A549 treated with dexamethasone at 1 μM for 4 hours (cell line): ENCODE measurements at places on chromosomes 1 and 21. TPM values are rescaled to one million over a fixed set of nuclear protein-coding genes. Genes with fewer than 3 reads are reported as not detected.

Gene LEMD1
- 0.25 TPM in 1 of 5 replicates, not detected in the others for total RNA-seq

Gene PADI4
- total RNA-seq, result not detected in 5 replicates

Gene CR1L
- total RNA-seq, result 0.18 TPM in 1 of 5 replicates, not detected in the others

Gene AVPR1B
- total RNA-seq, result not detected in 5 replicates

Gene FAM72A
- 10.3 to 12.5 TPM (median 10.7 TPM) in 5 replicates for total RNA-seq
